Anterior cingulate cortex (tissue), 58 donors: ENCODE measurements at places on chromosomes 6 and 20.

DNA sequence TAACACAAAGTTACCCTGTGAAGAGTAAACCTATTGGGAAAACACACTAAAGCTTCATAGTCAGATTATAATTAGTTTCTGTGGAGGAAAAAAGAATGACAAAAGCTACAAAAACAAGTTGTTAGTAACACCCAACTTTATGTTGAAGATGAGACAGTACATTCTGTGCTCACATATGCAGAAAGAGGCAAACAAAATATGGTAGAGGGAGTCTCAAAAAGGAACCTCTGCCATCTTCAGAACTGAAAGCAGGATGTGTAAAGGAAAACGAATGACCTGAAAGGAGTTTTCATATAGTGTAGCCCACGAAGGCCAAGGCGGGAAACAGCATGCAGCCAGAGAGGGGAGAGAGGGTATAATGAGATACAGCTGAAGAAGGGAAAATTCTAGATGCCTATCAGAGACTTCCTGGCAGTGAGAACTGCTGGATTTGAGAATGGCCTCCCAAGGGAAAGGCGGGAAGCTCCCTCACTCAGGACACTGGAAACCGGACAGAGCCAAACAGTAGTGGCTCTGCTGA lies 84.1 kb upstream of the HEY2 start:
- DNase-seq, result no peak

DNA sequence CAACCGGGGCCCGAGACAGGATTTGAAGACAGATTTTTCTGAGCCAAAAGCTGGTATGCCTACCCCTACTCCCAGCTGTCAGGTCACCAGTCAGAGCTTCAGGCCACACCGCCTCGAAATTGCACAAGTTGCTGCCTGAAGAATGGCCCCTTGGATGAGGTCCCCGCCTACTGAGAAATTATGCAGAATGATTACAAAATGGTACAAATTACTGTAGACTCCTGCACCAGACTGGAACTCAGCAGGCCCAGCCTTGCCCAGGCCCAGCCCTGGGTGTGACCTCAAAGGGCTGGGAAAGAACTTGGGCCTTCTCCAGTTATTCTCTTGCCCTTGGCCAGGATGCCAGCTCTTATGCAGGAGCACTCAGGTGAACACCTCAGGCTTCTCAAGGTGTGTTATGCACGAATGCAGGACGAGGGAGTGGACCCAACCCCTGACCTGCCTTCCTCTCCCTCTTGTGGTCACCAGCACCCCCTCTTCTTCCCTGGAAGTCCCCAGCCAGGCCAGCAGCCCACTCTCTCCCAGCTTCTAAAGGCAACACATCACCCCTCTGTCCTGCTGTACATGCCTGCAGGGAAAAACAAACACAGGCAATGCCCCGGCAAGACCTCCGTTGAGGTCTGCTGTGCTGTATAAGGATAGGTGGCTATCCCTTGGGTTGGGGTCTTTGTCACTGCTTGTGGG lies 88.7 kb upstream of the NAA20 start:
- DNase-seq, result no peak

DNA sequence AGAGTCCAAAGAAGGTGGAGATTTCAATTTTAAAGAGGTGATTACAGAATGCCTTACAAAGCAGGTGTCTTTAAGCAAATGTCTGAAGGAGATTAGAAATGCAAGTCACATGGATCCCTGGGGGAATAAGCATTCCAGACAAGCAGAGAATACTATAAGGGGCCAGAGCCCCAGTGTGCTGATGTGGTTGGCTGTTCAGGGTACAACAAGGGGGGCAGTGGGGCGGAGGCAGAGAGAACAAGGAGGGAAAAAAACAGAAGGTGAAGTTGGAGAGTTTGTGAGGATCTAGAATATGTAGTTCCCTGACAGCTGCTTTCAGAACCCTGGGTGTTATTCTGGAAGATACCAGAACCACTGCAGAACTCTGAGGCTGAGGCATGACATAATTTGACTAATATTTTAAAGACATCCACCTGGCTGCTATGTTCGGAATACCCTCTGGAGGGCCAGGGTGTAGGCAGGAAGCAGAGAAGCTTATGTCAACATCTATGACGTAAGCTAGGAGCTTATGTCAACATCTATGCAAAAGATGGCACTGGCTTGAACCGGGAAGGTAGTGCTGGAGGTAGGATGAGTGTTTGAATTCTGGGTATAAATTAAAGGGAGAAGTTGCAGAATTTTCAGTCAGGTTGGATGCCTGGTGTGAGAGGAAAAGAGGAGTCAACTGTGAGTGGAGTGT lies 276.3 kb upstream of the AGPAT4 start:
- no peak for DNase-seq

- no peak for DNase-seq
Measured at GRCh38 chr20:6613280-6613861, 154.1 kb upstream of the BMP2 start.

- no peak for DNase-seq
Measured at GRCh38 chr6:18577491-18577890, 190.3 kb downstream of the RNF144B start.

DNA sequence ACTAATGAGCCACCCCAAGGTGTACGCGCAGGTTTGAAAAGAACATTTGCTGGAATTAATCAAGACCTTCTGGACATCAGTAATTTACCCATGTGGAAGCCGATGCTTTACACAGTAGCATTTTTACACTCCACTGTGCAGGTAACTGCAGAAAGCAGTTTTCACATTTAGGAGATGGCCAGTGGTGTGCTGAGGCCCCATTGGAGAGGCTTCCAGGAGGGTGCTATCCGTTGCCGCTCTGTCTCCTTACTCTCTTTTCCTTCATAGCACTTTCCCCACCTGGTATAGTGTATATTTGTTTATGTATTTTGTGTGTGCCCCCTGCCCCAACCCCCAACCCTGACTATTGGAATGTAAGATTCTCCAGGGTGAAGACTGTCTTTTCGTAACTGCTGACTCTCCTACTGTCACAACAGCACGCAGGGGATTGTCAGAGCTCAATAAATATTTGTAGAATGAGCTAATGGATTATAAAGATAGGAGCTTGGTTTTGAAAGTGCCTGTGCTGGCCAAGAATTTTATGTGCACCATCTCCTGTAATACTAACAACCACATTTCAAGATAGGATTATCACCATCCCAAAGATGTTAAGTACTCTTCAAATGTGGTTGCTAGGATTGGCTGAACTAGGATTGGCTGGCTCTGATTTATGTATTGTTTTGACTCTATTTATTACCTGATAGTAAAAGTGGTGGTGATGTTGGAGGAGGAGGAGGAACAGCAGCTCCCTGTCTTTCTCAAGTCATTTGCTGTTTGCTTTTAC lies 74.0 kb upstream of the GLP1R start:
- no peak for DNase-seq

GRCh38 chr20:3739926-3740451 lies 7.5 kb downstream of the HSPA12B start:
- no peak for DNase-seq

DNA sequence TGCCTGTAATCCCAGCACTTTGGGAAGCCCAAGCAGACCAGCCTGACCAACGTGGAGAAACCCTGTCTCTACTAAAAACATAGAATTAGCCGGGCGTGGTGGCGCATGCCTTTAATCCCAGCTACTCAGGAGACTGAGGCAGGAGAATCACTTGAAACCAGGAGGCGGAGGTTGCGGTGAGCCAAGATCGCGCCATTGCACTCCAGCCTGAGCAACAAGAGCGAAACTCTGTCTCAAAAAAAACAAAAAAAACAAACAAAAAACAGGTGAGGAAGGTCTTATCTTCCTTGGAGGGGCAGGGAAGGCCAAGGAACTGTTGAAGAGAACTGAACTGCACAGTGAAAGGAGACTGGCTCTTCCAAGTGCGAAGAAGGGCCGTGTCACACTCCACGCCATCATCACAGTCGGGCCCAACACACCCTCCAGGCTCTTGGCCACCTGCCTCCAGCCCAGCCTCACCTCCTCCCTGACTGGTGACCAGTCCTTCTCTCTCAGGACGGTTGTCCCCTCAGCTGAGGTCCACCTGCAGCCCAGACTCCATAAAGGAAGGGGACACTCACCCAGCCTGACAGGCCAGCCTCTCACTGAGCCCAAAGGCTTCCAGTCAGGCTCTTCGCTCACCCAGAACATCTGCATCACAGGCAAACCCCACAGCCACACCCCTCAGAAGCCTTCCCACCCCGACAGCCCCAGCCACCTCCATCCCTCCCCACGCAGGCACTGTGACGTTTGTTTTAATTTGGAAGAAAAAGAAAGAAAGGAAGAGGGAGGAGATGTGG lies 4.1 kb downstream of the ZC3H12D start:
- no peak for DNase-seq

DNA sequence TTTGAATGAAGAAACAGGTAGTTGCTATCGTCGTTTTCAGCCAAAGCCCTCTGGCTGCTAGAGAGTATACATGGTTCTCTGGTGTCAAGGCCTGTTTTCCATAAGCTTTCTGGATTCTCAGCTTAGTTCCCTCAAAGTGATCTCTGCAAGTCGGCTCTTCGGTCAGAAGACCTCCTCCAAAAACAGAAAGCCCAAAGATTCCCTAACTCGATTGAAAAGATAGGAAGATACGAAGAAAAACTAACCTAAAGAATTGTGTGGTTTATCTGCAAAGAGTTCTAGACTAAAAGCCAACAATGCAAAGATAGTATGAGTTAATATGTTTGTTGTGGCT lies 545 bp upstream of the ASCC3 start:
- no peak for DNase-seq
